ENCODE measurements at places on chromosomes 1 and 21.

DNA sequence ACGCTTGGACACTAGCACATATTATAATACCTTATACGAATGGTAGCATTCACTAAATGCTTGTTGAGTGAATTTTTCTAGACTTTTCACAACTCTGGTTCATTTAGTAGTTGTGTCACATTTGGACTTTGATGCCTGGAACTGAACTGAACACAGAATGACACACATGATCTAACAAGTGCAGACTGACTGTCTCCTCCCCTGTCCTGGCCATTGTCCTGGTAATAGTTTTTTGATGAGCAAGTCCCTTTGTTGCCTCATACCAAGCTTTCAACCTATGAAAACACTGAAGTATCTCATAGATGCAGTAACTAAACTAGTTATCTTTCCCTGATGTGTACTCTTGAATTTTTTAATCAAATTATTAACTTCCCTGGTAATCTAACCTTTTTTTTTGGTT, 66.4 kb downstream of the LRRC8D start:
- peak; percentile 48 for DNase-seq

GRCh38 chr1:14421977-14422609, 176.4 kb upstream of the KAZN start:
- no peak for DNase-seq

GRCh38 chr1:209527993-209528717, 55.4 kb upstream of the CAMK1G start:
- no peak for DNase-seq

- no peak for DNase-seq
Observed at GRCh38 chr1:16020325-16020724, 1.5 kb upstream of the CLCNKA start.

- no peak for DNase-seq
Observed at GRCh38 chr1:60802884-60803283, 279.5 kb upstream of the NFIA start.

GRCh38 chr1:33660244-33660643, 187.8 kb downstream of the ZSCAN20 start:
- no peak for DNase-seq

DNA sequence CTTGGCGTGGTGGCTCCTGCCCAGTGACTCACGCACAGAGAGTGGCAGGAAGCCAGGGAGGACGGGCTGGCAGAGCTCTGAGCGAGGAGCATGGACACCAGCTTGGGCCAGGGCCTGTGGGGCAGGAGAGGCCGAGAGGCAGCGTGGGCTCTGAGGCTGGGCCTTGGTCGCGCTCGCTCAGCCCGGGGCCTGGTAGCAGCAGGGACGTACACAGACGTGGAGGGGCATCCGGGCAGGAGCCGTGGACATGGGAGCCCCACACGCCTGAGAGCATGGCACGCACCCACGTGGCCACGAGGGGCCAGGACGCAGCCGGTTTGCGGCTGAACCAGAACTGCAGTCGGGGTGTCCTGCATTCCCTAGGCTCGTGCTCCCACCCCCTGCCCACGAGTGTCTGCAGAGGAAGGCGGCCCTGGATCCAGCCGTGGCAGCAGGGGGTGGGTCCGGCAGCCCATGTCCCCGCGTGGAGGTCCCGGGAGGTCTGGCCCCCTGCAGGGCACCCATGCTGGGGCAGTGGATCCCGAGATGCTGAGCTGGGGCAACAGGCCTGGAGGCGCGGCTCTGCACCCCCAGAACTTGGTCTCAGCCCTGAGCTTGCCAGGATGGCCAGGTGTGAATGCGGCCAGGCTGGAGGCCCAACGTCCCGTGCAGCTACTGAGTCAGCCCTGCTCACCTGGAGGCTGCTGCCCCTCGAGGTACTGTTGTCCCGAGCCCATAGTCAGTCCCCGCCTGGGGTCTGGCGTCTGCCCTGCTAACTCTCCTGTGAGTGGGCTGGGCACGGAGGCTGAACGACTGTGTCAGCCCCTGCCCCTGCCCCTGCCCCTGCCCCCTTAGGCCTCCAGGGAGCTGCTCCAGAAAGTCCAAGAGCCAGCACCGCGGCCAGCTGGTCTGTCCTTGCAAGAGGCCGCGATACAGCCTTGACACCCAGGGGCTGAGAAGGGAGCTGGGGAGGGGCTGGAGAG, 61.6 kb downstream of the SLX9 start:
- DNase-seq, result peak; percentile 92

DNA sequence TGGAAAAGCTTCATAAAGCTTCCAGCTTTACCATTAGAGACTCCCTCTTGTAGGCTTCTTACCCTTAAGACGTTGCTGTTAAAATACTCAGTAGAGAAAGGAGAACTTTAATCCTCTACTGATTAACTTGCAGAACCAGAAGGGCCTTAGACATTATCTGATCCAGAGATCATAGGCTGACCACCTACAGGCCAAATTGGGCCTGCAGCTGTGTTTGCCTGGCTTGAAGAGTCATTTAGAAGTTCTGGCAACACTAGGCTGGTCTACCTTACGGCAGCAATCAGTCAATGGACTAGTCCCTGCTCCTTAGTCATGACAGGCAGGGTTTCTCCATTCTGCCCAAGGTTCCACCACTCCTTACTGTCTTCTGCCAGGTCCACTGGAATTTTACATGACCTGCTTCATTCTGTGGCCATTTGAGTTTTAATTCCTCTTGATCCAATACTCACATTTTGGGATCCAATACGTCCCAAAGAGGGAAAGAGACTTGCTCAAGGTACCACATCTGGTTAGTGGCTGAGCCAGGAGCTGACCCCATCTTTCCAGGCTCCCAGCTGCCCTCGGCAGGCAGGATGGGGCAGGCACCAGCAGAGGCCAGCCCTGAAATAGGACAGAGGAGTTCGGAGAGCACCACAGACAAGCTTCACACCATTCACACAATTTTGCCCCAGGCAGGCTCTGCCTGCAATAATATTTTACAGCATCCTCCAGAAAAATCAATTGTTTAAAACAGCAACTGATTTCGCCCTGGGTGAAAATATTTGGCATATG, 96.8 kb downstream of the TNR start:
- no peak for DNase-seq

GRCh38 chr1:247471445-247472016, 13.6 kb upstream of the OR2B11 start:
- DNase-seq, result no peak

GRCh38 chr21:43772425-43772821, 3.7 kb downstream of the CSTB start:
- DNase-seq, result no peak

GRCh38 chr1:56414728-56415224, 164.6 kb downstream of the PLPP3 start:
- no peak for DNase-seq

GRCh38 chr1:224594360-224594759, 21.8 kb upstream of the CNIH3 start:
- no peak for DNase-seq
